ENCODE measurements at places on chromosomes 13 and 19.

DNA sequence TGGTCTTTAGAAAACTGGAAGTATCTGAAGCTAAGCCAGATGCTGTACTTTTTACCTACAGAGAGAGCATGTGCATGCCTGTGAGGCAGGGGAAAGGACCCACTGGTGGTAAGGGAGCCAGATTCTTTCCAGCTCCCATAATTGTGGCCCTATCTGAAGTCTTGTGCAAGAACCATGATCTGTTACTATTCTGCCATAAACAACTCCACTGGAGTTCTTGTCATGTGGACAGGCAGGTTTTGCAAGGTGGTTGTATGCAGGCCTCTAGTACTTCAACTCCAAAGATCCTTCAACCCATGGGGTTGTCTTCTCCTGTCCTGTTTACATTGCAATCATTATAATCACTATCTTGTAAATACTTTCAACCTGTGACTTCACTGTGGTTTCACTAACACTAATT, 14.1 kb downstream of the PROSER1 start:
- no peak for DNase-seq

- DNase-seq = no peak
Observed at GRCh38 chr13:98365302-98365701, 188.2 kb upstream of the RNF113B start.

DNA sequence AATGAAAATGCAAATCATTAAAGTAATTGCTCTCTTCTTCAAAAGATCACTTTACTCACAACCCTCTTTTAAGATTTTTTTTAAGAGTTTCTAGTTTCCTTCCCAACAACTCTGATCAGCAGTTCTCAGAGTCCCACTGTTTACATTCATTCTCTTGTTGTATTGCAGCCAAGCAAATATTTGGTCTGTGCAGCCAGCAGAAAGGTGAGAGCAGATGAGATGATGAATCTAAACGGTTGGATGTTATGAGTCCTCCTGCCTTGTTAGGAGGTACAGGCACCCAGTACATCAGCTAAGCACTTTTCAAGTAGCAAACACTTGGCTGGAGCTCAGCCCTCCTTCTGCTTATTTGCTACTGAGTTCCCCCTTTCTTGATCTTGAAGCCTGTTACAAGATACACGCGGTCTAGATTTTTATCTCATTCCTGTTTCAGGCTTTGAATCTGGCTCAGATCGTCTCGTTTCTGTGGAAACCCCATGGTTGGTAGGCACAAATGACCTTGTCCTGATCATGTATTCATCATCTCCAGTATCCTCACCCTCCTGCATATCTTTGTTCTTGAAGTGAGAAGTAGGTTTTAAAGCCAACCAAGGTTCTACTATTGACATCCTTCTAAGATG, 300.7 kb downstream of the DCT start:
- no peak for DNase-seq

- no peak for DNase-seq
Observed at GRCh38 chr13:81487151-81487550, 1146.2 kb upstream of the SPRY2 start.

- DNase-seq = no peak
Observed at GRCh38 chr13:111265006-111265700, 55.3 kb upstream of the TEX29 start.

GRCh38 chr19:13574933-13575332, 68.7 kb upstream of the CACNA1A start:
- DNase-seq = no peak

- DNase-seq = no peak
Observed at GRCh38 chr19:30443531-30444252, 71.5 kb downstream of the ZNF536 start.

GRCh38 chr19:54183431-54183830, 5.9 kb downstream of the MBOAT7 start:
- DNase-seq = no peak

DNA sequence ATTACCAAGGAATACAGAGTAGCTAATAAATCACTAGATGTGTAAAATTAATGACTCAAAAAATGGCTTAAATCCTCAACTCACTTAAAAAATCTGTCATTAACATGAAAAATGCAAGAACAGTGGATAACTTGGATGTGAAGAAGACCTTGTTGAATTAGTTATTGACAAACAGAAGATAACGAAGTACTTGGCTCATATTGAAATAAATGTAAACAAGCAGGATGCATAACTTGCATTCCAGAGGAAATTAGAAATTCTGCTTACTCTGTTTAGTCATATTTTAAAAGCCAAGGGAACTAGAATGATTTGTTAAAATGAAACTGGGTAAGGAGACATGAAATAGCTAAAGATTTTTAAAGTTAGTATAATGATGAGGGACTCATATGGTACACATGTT, 1812.2 kb downstream of the PCDH9 start:
- no peak for DNase-seq

- DNase-seq = no peak
Observed at GRCh38 chr19:1134431-1134830, 30.6 kb downstream of the GPX4 start.

DNA sequence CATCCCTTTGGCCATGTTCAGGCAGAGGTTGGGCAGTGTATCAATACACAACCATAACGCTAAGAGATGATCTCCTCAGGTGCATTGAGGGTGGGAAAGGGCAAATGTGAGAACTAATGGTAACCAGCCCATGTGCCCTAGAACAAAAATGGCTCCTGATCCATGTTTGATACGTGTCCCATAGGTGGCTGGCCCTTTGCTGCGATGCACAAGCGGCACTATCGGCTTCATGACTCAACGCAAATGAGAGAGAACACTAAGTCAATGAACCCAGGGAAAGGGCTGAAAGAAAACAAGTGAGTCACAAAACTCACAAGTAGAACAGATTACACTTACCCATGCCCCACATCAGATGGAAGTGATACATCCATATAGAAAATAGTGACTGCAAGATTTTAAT, 201.7 kb downstream of the ABCC4 start:
- DNase-seq = no peak

DNA sequence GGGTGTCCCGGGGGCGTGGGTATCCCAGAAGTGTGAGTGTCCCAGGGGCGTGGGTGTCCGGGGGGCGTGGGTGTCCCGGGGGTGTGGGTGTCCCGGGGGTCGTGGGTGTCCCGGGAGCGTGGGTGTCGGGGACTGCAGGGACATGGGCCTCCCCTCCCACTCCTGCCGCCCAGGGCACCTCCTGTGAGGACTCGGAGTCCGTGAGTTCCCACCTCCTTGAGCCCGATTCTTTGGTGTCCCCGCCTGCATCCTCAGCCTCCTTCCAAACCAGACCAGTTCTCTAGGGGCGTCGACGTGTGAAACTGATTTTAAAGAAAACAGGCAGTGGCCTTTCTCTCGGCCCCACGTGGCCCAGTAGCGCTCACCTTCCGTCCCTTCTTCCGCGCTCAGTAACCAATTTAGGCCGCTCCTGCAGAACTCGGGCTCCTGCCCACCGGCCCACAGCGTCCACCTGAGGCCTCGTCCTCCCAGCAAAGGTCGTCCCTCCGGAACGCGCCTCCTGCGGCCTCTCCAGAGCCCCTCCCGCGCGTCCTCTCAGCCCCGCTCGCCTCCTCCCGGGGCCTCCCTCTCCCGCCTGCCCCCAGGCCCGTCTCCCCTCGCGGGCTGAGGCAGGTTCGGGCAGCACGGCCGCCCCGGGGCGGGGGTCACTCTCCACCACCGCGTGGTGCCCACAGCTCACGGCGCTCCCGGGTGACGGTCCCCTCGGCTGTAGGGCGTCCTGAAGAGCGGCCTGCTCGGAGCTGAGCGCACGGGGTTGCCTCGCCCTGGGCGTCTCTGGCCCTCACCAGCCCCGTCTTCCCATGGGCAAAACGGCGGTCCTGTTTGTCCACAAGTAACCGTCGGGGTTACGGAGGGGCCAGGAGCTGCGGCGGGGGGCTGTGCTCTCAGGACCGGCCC, 3.8 kb downstream of the F7 start:
- DNase-seq = no peak

GRCh38 chr13:21047591-21048282, 13.6 kb downstream of the LATS2 start:
- no peak for DNase-seq

DNA sequence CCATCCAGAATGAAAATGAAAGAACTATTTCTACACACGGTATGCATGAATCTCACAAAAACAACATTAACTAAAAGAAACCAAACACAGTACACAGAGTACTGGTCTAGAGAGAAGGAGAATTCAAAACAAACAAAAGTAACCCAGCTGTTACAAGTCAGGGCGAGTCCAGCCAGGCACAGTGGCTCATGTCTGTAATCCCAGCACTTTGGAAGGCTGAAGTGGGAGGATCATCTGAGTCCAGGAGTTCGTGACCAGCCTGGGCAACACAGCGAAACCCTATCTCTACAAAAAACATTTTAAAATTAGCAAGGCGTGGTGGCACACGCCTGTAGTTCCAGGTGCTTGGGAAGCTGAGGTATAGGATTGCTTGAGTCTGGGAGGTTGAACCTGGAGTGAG, 1.7 kb upstream of the PSMC4 start:
- peak; percentile 17 for DNase-seq

- peak; percentile 71 for DNase-seq
Observed at GRCh38 chr13:28659621-28659970, 666 bp downstream of the POMP start.
